ENCODE measurements at places on chromosomes 5 and 9.

DNA sequence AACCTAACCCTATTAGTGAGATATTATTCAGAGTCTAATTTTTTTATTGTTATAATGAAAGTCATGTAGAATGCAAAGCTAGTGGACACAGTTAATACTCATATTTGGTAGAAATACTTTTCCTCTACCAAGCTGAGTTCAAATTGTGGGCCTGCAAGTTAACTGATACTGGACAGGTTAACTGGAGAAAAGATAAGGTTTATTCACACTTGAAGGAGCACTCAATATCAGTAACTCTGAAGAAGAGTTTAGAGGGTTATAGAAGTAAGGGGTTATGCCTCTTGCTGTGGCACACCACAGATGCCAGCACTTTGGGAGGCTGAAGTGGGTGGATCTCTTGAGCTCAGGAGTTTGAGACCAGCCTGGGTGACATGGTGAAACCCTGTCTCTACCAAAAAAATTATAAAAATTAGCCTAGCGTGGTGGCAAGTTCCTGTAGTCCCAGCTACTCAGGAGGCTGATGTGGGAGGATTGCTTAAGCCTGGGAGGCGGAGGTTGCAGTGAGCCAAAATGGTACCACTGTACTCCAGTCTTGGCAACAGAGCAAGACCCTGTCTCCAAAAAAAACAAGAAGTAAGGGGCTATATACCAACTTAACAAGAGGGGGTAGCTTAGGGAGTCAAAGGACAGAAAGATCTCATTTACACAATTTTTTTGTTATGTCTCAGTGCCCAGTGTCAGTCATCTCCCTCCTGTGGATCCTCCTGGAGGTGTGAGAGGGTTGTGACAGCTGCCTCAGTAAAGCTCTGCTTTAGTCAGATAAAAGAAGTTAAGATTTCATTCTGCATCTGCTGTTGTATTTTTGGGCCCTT is 121.2 kb upstream of the GRHPR start:
- DNase-seq = no peak

DNA sequence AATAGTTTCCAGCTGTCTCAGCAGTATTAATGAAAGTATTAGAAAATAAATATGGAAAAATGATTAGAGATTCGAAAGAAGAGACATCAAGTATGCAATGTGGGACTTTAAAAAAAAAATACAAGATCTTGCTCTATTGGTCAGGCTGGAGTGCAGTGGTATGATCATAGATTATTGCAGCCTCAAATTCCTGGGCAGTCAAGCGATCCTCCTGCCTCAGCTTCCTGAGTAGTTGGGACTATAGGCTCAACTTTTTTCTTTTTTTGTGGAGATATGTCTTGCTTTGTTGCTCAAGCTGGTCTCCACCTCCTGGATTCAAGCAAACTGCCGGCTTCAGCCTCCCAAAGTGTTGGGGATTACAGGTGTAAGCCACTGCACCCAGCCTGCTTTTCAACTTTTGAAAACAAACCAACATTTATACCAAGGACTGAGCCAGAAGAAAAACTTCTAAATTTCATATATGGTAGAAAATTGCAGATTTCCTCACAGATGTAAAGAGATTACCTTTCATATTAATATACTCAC is 323.1 kb downstream of the ADGRV1 start:
- no peak for DNase-seq

DNA sequence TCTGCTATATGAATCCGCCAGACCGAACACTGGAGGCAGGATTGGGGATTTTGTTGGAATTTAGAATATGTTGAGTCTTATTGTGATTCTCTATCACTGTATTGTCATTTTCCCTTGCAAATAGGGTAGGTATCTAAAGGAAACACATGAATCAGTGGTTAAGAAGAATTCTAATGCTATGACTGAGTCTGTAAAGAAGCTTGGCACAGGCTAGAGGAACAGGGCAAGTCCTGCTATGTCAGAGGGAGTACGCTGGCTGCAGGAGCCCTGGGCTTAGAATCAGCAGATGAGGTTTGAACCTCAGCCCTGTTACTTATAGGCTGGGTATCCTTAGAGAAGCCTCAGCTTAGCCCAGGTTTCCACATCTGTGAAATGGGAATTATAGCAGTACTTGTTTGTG is 198.1 kb downstream of the NR3C1 start:
- DNase-seq = peak; percentile 96

GRCh38 chr5:89097103-89097502 is 214.1 kb upstream of the MEF2C start:
- no peak for DNase-seq

- peak; percentile 48 for DNase-seq
Observed at GRCh38 chr5:73485715-73486114, 12.5 kb upstream of the BTF3 start.

- peak; percentile 90 for DNase-seq
Observed at GRCh38 chr5:134874831-134875655, 872 bp downstream of the TXNDC15 start.

- no peak for DNase-seq
Observed at GRCh38 chr5:98722188-98722587, 51.3 kb upstream of the RGMB start.
